ENCODE measurements at places on chromosomes 7 and 10. TPM values are rescaled to one million over a fixed set of nuclear protein-coding genes. Genes with fewer than 3 reads are reported as not detected.

ODAD2 gene
- total RNA-seq = 6.8 TPM

TLX1 gene
- not detected for total RNA-seq

GNG11 gene
- total RNA-seq = 13.4 TPM

SIRT1 gene
- total RNA-seq = 20.9 TPM

DNA sequence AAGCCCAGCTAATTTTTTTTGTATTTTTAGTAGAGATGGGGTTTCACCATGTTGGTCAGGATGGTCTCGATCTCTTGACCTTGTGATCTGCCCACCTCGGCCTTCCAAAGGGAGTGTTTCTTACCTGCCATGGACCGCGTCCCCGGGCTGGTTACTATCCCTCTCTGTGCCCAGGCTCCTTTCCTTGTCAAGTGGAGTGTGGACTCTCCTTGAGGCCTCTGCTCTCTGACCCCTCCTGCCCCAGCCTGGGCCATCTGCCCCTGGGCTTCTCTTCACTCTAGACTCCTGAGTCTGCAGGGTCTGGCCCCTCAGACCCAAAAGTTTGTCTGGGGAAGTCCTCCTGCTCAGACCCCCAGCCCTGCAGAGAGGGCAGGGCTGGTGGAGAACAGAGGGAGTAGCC is 20.7 kb downstream of the NEURL1 start:
- H3K27ac ChIP-seq = no peak overlapping the region
- H3K36me3 ChIP-seq = no peaks in the 10 kb centered on the region
- H3K4me1 ChIP-seq = no peaks in the 10 kb centered on the region
- no peak for DNase-seq
- no peaks in the 10 kb centered on the region for H3K27me3 ChIP-seq
- no peak overlapping the region for H3K4me3 ChIP-seq

DNA sequence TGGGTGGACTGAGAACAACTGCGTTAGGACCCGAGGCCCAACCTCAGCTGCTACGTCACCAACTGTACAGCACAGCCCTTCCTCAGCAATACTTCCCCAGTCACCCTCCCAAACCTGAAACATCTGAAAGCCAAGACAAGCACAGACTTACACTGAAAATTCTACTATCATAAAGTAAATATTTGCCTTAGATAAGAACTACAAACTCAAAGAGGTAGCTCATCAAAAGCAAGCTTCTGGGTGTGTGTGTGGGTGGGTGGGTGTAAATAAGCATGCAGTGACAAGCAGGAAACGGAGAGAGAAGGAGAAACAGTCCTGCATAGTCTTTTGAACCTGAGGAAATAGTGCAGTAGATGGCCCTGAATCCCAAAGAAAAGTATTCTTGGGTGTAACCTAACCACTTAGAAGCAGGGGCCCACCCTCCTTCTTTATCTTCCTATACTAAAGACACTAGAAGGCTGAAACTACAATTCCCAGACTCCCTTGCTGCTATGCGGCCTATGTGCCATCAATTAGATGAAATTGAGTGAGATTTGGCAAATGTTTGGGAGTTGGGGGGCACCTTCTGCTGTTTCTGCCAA is 18.7 kb downstream of the SLC25A13 start:
- H3K27me3 ChIP-seq = no peaks in the 10 kb centered on the region
- H3K36me3 ChIP-seq = no peaks in the 10 kb centered on the region
- no peak for DNase-seq

- no peak overlapping the region for H3K4me3 ChIP-seq
- peaks cover 8% of the 10 kb centered on the region for H3K36me3 ChIP-seq
- DNase-seq = peak; percentile 65
- H3K4me1 ChIP-seq = peaks cover 7% of the 10 kb centered on the region
- no peak overlapping the region for H3K27ac ChIP-seq
Observed at GRCh38 chr10:74851831-74852230, 25.4 kb downstream of the KAT6B start.

DNA sequence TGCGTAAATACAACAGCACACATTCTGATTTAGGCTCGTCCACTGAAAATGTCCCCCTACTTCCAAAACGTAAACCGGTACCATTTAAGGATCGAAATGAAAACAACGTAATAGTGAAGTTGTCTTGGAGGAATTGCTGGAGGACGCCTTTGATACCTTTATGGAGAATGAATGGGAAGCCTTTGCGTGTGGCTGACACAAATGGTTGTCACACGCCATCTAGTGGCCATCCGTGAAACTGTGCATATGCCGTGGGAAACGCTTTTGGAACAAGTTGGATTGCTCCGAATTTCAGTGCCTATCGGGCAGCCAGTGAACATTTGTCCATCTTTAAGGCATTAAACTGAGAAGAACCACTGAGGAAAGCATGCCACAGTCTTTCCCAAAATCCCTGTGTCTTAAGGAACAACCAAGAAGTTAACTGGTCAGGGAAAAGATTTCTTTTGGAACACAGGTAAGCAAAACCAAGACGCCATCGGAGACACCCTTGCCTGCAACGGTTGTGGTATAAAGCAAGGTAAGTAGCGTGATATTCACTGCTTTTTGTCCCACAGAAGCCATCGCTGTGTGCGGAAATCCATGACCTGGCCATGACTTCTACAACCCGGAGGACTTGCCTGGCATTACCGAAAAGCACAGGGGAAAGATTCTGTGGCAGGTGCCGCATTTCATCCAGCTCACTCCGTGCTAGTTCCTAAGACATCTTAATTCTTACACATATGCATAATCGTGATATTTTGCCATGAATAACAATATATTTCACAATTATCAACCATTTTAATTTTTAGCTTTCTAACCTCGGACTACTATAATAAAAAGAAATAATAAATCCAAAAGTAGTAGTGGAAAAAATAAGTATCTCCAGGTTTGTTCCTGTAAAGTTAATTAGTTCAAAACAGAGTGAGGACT is 100.6 kb downstream of the FAM204A start:
- H3K27me3 ChIP-seq = peaks cover 63% of the 10 kb centered on the region
- peak; percentile 97 for DNase-seq
- no peaks in the 10 kb centered on the region for H3K4me1 ChIP-seq
- no peaks in the 10 kb centered on the region for H3K36me3 ChIP-seq
- no peak overlapping the region for H3K27ac ChIP-seq

DNA sequence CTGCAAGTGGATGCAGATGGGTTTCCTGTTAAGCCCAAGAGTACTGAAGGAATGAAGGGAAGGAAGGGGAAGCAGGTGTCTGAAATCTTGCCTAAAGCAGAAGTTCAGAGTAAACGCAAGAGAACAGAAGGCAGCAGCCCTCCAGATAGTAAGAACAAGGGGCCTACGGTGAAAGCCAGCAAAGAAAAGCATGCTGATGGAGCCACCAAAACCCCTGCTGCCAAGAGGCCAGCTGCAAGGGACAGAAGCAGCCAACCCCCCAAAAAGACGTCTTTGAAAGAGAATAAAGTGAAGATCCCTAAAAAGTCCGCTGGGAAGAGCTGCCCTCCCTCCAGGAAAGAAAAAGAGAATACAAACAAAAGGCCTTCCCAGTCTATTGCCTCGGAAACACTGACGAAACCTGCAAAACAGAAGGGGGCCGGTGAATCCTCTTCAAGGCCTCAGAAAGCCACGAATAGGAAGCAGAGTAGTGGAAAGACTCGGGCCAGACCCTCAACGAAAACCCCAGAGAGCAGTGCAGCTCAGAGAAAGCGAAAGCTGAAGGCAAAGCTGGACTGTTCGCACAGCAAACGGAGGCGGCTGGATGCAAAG is 152.5 kb downstream of the LCOR start:
- DNase-seq = no peak
- H3K27me3 ChIP-seq = no peaks in the 10 kb centered on the region
- peaks cover 8% of the 10 kb centered on the region for H3K4me1 ChIP-seq
- peaks cover 12% of the 10 kb centered on the region for H3K36me3 ChIP-seq

DNA sequence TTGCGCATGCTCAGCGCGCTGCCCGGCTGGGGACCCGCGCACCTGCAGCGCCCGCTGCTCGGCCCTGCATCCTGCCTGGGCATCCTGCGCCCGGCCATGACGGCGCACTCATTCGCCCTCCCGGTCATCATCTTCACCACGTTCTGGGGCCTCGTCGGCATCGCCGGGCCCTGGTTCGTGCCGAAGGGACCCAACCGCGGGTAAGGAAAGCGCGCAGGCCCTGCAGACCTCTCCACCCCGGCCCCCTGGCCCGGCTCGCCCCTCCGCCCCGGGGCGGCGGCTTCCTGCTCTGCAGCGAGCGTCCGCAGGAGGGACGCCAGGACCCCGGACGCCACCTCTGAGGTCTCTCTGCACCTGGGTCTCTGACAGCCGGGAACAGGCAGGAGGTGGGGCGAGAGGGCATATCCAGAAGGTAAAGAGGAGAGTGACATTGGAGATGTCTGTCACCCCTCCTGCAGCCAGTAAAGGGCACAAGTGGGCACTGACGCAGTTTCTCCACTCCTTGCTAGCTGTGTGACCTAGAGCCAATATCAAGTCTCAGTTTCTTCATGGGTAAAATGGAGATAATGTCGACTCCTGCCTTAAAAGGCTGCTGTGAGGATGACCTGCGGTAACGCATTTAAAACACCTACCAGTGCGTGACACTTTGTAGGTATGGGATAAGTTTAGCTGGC is 338 bp downstream of the ATP6V0E2 start:
- peak overlapping the region; percentile 87 for H3K27ac ChIP-seq
- H3K4me3 ChIP-seq = peak overlapping the region; percentile 57
- H3K4me1 ChIP-seq = peaks cover 46% of the 10 kb centered on the region
- H3K27me3 ChIP-seq = no peaks in the 10 kb centered on the region

DNA sequence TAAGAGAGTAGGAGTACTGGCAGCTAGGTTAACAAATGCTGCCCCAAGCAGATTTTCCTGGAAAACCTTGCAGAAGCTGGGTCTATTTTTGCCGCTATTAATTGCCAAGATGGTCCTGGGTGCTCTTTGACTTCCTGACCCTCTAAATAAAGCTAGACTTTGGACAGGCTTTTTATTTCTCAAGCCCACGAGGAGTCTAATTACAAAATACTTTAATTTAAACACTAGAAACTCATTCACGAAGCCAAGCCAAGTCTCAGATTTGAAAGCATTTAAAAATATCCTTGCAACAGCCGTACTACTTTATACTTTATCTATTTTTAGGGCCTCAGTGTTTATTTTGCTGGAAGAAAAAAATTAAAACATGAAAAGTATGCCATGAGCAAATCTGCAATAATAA is 45.1 kb downstream of the TMEM26 start:
- DNase-seq = no peak
- H3K27me3 ChIP-seq = no peaks in the 10 kb centered on the region
- no peaks in the 10 kb centered on the region for H3K36me3 ChIP-seq
- H3K27ac ChIP-seq = no peak overlapping the region

DNA sequence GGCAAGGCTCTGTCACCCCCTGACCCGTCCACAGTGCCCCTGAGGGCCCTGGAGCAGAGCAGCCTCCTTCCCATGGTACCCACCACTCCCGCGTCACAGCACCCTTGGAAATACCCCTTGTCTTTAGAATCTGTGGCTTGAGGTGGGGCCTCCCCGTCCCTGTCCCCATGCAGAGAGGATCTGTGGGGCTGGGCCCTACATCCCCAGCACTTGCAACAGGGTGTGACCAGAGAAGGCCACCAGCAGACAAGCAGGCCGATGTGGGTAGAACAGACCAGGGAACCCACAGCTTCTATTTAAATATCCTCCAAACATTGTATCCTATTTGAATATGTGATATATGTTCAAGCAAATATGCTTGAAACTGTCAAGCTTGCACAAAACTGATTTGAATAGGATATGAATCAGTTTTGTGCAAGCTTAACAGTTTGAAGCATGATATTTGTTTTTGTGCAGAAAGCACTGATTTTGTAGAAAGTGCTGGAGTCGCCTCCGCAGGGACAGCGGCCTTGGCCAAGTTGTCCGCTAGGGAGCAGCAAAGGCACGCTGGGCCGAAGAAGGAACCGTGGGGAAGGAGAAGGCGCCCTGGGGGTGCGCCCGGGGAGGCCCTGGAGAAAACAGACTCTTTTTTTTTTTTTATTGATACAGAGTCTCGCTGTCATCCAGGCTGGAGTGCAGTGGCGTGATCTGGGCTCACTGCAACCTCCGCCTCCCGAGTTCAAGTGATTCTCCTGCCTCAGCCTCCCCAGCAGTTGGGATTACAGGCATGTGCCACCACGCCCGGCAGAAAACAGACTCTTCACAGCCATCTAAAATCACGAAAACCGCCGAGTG is 2.2 kb downstream of the CFAP46 start:
- H3K27me3 ChIP-seq = no peaks in the 10 kb centered on the region
- peaks cover 25% of the 10 kb centered on the region for H3K4me1 ChIP-seq
- H3K4me3 ChIP-seq = no peak overlapping the region
- H3K27ac ChIP-seq = no peak overlapping the region
- H3K36me3 ChIP-seq = peaks cover 33% of the 10 kb centered on the region
- DNase-seq = peak; percentile 69

GRCh38 chr7:17696422-17696821 is 243.9 kb downstream of the SNX13 start:
- no peak overlapping the region for H3K4me3 ChIP-seq
- H3K36me3 ChIP-seq = no peaks in the 10 kb centered on the region
- no peak for DNase-seq
- peak overlapping the region; percentile 43 for H3K27ac ChIP-seq
- H3K4me1 ChIP-seq = no peaks in the 10 kb centered on the region

GRCh38 chr7:45451342-45452035 is 122.7 kb upstream of the ADCY1 start:
- no peaks in the 10 kb centered on the region for H3K27me3 ChIP-seq
- H3K36me3 ChIP-seq = no peaks in the 10 kb centered on the region
- peaks cover 3% of the 10 kb centered on the region for H3K4me1 ChIP-seq
- no peak overlapping the region for H3K4me3 ChIP-seq
- H3K27ac ChIP-seq = no peak overlapping the region

- H3K36me3 ChIP-seq = no peaks in the 10 kb centered on the region
- H3K4me3 ChIP-seq = no peak overlapping the region
- H3K4me1 ChIP-seq = peaks cover 12% of the 10 kb centered on the region
- no peaks in the 10 kb centered on the region for H3K27me3 ChIP-seq
Observed at GRCh38 chr10:75469006-75469616, 37.7 kb downstream of the LRMDA start.

DNA sequence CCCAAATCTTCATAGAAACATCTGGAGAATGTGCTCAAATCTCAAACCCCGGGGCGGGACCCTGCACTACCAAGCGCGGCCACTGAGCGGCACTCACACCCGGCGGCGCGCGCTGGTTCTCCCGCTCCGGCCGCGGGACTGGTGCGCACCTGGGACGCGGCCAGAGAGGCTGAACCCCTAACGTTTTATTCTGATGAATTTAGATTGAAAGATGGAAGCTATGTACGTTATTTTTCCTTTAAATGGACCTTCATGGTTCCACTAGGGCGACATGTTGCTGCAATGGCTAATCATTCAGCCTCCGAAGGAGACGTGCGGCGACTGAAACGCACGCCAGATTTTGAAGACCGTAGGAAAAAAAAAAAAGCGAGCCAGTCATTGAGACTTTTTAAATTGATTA is 107.0 kb upstream of the INSIG1 start:
- peak; percentile 47 for DNase-seq
- no peak overlapping the region for H3K27ac ChIP-seq
- no peak overlapping the region for H3K4me3 ChIP-seq
- peaks cover 13% of the 10 kb centered on the region for H3K4me1 ChIP-seq
